NCI-H1048 (cell line): ENCODE measurements at places on chromosomes 1 and 21.

DNA sequence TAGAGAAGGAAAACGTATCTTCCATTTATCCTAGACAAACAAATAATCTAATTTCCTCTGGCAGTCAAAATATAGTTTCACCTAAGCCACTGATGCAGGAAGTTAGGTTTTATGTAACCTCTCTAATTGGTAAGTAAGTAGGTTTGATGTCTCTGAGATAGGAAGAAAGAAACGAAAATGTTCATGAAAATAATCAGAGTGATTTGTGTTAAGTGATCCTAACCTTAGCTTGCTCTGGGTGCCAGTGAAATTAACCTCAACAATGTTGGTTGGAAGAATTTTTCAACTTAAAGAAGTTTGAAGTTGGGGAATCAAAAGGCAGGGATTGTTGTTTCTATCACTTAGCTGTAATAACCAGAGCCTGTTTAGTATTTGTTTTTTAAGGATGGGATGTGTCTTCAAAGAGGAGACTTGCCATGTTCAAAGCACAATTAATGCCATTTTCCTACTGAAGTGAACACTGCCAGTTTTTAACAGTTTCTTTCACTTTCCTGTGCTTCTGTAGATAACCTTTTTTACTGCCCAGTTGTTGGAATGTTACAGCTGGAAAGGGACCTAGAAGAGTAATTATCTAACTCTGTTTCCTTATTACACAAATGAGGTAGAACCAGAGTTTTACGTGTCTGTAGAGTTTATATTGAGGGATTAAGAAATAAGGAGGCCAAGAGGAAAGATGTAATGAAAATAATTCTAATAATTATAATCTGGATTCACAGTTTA is 18.4 kb downstream of the HIPK1 start:
- no peak for DNase-seq

- DNase-seq = no peak
Measured at GRCh38 chr1:241701483-241702295, 49.6 kb downstream of the WDR64 start.

DNA sequence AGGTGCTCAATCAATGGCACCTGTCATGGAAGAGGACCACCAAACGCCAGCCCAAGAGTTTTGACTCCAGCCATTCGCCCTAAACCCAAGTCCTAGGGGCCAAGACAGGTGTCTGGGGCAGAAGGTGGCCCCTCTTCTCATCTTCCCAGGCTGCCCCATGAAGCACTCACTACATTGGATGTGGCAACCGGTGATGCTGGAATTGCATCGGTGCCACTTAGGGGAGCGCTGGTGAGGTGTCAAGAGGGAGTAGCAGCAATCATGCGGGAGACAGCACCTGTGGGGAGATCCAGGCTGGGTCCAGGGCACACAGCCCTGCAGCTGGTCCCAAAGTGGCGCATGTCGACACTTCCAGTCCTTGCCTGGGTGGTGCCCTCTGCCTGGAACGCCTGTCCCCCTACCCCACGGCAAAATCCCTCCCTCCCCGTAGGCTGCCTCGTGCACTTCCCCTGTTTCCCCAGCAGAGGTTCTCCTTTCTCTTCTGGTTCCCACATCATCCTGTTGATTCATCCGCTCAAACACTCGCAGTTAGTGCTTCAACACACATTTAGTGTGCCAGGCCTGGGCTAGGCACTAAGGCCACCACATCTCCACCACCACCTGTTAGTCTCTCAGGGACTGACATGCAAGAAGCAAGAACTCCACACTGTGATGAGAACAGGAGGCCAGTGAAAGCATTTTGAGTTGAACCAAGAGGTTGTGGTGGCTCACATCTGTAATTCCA is 18.5 kb downstream of the PLA2G2D start:
- DNase-seq = no peak

DNA sequence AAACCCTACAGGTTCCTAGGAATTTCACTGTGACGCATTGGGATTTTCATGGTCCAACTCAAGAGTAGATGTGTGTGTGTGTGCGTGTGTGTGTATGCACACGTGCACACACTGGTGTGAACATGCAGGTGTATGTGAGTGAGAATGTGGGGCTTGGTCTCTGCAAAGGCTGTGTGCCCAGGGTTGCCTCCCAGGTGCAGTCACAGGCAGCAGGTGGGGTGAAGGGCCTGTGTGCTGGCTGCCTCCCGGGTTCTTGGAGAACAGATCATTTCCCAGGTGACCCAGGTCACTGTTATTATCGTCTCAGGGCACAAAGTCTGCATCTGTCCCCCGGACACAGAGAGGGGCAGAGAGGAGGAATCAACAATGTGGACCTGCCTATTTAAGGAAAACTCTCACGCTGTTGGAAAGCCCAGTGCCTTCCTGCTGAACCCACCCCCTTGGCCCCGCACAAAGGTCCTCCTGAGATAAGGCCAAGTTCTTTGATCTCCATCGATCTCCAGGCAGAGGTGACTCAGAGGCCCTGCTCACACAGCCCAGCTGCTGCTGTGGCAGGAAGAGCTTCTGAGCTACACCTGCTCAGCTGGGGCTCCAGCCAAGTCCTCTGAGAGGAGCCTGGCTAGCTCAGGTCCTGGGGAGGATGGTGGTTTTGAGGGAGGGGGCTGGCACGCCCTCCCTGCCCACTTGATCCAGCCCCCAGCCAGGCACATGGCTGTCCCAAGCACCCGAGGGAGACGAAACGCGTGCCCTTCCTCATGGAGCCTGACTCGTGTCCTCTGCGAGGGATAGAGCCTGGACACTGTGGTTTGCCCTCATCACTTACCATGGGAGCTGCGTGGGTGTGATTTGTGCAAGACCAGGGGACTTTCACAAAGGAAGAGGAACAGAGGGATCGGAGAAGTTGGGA is 134.0 kb upstream of the ARHGEF16 start:
- DNase-seq = no peak

DNA sequence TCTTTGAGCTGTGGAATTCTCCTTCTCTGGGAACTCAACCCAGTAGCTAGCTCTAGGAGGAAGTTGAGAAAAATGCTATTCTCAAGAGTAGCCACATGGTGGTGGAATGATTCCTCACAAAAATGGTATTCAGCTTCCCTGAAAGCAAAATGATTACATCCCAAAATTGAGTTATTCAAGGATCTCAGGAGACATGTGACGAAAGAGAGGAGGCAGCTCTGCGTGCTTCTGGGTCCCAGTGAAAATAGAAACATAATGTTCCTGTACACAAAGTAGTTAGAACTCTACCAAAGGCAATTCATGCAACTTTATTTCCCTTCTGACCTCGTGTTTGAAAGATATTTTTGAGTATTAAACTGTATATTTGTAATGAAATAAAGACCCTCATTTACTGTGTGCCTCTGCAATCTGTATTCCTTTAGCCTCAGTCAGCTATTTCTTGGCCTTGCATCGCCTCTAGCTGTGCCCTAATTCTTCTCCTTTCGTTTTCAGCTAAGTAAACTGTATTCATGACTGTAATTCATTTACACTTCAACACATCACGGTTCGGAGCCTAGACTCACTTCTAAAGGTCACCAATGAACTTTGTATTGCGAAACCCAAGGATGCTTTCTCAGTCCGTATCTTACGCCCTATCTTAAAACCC is 167.3 kb downstream of the FASLG start:
- DNase-seq = peak; percentile 36

DNA sequence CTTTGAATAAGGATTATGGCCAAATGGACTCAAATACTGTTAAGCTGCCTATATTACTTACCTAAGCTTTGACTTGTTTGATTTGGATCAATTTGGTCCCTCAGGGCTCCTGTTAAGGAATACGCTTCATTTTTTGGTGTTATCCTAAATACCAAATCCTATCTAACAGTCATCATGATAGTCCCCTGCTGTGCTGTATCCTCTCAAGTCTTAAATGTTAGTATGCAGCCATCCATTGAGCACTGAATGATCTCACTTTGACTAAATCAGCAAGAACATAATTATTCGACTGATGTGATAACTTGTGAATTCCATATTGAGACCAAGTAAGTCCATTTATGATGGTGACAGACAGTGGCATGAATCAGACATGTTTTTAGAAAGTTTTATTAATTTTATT is 53.1 kb upstream of the ATF3 start:
- DNase-seq = no peak

- DNase-seq = no peak
Measured at GRCh38 chr1:226569879-226570547, 21.4 kb downstream of the STUM start.

- DNase-seq = no peak
Measured at GRCh38 chr1:185155600-185156287, 1.0 kb downstream of the TRMT1L start.

DNA sequence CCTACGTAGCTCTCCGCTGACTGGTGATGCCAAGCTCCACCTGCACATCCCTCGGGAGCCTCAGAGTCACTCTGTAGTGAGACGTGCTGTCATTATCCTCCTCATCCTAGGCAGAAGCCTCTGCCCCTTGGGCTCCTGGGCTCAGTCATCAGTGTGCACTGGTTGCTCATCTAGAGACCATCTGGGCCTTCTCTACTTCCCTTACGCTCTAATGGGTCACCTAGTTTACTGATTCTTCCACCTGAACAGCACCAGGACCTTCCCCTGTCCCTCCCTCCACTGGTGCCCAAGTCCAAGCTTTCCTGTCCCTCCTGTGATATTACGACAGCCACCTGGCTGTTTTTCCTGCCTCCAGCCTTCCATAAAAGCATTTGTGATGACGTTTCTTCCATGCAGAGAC is 136.1 kb upstream of the ERRFI1 start:
- DNase-seq = no peak

GRCh38 chr1:57659804-57660203 is 235.9 kb upstream of the DAB1 start:
- no peak for DNase-seq

DNA sequence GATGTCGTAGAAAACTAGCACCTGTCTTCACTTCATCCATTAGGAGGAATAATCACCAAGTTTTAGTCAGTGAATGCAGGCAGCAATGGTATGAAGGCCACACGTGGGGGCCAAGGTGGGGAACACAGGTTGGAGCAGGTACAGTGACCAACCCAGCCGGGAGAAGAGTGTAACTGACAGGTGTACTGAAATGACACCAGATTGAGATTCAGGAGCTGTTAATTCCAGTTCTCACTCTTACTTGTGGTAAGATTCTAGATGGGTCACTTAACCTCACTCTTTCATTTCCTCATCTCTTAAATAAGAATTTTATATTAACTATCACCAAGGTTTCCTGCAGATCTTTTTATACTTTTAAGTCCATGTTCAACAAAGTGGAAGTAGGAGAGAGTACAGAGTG is 206.2 kb upstream of the PTBP2 start:
- no peak for DNase-seq

GRCh38 chr1:54497338-54497737 is 50.7 kb upstream of the ACOT11 start:
- no peak for DNase-seq

DNA sequence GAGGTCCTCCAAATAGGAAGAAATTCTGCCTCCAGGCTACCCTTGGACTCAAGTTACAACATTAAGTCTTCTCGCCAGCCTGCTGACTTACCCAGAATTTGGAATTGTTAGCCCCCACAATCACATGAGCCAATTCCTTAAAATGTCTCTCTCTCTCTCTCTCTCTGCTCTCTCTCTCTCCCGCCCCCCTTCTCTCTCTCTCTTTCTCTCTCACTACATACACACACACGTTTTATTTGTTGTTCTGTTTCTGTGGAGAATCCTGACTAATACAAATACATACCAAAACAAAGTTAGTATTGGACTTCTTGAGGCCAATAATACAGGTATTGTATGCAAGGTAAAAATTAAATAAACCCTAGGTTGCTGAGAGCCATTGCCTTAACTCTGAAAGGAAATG is 72.1 kb downstream of the TNFSF18 start:
- DNase-seq = no peak

DNA sequence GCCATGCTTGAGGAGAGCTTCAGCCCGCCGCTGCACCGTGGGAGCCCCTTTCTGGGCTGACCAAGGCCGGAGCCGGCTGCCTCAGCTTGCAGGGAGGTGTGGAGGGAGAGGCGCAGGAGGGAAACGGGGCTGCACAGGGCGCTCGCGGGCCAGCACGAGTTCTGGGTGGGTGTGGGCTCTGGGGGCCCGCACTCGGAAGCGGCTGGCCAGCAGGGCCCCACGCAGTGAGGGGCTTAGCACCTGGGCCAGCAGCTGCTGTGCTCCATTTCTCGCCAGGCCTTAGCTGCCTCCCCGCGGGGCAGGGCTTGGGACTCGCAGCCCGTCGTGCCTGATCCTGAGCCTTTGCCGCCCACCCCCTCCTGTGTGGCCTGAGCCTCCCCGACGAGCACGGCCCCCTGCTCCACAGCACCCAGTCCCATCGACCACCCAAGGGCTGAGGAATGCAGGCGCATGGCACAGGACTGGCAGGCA is 1554.0 kb downstream of the KCNT2 start:
- DNase-seq = no peak

DNA sequence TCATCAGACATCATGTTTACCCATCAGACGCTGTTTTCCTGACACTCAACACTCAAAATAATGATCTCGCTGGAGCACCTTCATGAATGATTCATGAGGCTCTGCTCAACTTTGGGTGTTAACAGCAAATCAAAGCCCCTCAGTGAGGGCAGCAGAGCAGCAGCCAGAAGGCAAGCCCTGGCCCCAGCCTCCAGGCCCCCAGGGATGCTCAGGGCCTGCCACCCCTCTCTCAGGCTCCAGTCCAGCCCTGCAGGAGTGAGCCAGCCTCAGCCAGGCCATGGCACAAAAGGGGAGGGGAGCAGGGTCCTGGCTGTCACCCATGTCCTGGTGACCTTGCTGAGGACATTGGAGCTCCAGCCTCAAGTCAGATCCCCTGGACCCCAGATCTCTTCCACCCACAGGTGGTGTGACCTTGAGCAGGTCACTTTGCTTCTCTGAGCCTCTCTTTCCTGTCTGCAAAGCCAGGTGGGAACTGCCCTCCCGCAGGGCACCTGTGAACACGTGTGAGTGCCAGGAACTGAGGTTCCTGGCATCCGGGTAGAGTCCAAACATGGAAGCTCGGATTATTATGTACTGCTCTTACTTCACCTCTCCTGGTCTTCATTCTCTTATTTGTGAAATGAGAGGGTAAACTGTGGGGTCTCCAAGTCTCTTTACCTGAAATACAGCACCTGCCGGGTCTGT is 161.6 kb upstream of the VAMP3 start:
- DNase-seq = no peak

DNA sequence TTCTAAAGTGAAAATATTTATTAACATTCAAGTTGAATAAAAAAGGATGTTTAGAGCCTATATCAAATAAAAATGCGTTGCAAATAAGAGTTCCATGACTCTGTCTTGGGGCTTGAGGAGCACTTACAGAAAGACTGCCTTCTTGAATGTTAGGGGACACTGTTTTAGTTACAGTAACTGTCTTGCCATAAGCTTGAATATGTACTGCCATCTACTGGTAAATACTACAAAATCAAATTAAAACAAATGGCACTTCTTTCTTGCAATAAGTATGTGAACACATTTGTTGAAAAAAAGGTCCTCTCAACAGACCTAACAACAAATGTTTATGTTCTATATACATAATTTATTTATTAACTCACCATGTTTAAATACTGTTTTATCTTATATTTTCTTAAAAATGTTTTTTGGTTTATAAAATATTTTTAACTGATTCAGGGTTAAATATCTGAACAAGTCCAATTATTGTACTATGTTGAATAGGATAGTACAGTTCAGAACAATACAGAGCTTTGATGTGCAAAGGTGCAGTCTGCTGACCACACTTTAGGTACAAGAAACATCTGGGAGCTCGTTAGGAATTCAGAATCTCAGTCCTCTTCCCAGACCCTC is 199.5 kb downstream of the LRRIQ3 start:
- DNase-seq = peak; percentile 29

- no peak for DNase-seq
Measured at GRCh38 chr1:20371883-20372282, 81.2 kb downstream of the VWA5B1 start.
